ENCODE measurements at places on chromosomes 11 and 22.

DNA sequence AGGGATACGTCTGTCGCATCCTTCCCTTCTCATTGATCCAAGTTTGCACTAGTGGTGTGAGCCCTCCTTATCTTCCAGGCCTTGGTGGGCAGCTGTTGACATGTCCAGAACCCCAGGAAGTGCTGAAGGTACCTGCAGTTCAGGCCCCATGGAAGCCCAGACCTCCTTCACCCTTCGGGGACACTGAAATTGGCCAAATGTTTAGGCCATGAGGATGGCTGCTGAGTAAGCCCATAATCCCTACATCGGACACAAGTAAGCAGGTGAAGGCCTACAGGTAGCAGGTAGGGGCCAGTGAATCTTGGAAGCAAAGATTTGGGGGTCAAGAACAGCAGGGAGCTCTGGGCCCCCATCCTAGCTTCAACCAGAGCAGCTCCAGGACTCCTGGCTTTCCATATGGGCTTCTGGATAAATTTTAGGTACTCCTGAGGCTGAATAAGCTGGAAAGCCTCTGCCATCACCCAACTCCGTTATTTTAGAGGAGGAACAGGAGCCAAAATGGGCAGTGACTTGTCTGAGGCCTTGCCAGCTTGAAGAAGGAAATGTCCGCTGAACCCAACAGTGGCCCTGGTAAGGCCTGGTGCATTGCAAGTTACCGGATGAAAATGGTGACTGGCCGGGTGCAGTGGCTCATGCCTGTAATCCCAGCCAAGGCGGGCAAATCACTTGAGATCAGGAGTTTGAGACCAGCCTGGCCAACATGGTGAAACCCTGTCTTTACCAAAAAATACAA is 45.2 kb downstream of the MORC2 start:
- no peak for DNase-seq

GRCh38 chr11:8812438-8812837 is 98.6 kb upstream of the AKIP1 start:
- DNase-seq = no peak

DNA sequence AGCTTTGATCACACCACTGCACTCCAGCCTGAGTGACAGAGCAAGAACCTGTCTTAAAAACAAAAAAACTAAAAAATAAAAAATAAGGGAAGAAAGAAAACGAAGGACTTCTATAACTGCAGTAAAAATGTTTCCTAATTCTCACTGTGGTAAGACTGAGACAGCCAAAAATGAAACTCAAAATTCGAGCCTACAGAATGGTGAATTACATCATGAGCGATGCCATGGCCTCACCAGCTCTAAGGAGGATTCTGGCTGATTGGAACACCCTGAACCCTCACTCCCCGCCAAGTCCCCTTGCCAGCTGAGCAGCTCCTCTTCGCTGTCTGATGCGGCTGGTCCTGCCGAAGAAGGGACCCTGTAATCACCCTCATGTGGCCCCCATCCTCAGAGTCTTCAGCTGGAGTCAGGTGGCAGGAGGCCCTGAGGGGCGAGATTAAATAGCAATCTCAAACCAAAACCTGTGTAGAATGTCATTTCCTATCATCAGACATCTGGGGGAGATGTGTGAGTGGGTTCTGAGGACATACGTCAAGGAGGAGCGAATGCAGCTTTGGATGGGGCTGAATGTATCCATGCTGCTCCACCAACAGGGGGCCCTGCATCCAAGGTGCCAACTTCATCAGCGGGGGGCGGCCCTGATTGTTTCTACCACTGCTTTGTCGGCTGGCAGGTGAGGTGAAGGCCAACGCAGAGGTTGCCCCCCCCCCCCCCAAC is 29.2 kb downstream of the PDGFB start:
- no peak for DNase-seq

GRCh38 chr11:34926831-34927132 is 10.4 kb downstream of the PDHX start:
- DNase-seq = no peak

DNA sequence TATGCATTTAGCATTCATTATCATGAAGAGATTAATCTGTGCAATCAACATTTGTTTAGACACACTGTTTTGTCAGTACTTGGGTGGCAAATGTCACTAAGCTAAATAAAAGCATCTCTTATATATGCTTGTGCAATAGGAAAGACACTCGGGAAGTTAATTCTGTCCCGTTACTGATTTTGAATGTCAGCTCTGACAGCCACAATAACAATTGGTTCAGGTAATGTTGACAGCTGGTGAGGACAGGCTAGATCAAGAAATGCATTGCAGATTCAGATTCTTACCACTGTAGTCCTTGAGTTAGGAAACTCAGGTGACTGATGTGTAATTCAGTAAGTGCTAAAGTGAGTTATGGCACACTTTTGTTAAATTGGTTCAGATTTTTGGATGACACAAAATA is 523.8 kb upstream of the FAT3 start:
- no peak for DNase-seq

DNA sequence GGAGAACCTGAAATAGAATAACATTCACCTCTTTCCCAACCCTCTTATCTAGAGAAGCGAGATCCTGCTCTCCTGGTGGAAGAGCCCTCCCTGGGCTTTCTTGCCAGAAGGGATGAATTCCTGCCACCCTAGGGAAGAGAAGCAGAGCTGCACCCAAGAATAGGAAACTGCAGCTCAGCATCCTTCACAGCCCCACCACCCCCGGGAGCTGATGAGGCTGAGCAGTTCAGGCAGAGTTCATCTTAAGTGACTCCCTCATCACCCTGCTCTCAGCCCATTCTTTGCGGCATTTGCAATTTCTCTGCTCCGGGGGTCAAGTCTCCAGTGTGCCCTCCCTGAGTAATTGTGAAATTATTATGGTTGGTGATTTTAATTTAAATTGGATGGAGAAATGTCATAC is 514.9 kb downstream of the BUD13 start:
- no peak for DNase-seq

- DNase-seq = no peak
Measured at GRCh38 chr11:87007963-87008362, 29.8 kb upstream of the TMEM135 start.

GRCh38 chr11:11981840-11982239 is 26.6 kb downstream of the DKK3 start:
- no peak for DNase-seq

DNA sequence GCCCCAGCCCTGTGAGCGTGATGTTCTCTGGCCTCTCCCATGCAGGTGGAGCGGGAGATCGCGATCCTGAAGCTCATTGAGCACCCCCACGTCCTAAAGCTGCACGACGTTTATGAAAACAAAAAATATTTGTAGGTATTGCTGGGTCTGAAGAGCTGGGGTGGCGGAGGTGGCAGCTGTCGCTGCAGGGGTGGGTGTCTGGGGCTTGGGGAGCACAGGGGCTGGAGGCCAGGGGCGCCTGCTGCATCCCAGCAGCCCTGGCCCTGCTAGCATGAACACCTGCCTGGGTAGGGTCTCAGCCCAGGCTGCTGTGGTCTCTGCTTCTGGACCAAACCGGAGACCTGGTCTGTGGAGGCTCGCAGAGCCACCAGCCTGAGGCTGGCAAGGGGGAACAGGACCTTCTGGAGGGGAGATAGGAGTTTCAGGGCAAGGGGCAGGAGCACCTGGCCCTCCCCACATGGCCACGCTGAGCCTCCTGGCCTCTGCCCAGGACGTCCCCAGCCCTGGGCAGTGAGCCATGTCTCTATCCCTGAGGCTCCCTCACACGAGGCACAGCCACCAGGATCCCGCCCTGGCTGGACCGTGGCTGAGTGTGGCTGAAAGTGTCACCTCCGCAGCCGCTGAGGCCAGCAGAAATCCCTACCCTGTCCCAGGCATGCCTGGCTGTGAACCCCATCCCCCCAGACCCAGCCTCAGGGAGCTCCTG is 48.2 kb downstream of the MOB2 start:
- no peak for DNase-seq

- DNase-seq = no peak
Measured at GRCh38 chr11:34203377-34203871, 98.0 kb downstream of the NAT10 start.

DNA sequence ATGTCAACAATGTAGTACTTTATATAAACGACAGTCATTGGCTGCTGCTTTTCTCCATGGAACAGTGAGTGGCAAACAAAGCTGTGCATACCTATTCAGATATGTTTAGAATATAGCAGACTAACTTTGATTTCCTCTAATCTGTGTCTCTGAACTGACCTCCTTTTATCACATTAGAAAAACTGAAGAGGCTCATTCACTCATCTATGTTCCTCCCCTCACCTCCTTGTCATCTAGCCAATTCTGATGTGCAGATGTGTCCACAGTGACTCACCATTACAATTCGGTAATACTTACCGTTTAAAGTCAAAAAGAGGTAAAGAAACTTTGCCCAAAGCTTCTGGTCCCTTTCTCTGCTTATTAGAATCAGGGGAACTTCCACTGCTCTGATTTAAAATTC is 51.5 kb upstream of the RPS13 start:
- DNase-seq = no peak

GRCh38 chr11:113670149-113670830 is 35.8 kb downstream of the TMPRSS5 start:
- no peak for DNase-seq

GRCh38 chr11:121418625-121419114 is 33.4 kb upstream of the SORL1 start:
- no peak for DNase-seq

DNA sequence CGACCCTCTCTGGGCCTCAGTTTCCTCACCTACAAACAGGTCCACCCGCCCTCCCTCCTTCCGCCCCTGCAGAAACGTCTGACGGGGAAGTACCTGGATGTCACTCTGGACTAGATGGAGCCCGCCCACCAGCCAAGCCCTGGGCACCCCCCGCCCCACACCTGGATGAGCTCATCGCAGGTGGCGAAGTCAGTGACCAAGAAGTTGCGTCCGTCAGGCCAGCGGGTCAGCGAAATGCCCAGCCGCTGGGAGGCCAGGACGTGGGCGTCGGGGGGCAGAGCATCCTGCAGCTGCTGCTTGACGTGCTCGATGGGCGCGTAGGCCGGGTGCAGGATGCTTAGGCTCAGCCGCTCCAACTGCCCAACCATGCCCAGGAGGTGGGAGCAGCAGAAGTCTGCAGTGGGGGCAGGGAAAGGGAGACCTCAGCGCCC is 897 bp downstream of the PNPLA5 start:
- DNase-seq = no peak

- no peak for DNase-seq
Measured at GRCh38 chr22:44359496-44360110, 46.9 kb upstream of the SHISAL1 start.

All from NCI-H1048 (cell line).